Activated CD4-positive, alpha-beta T cell treated with anti-CD3 and anti-CD28 coated beads, Interleukin-2, amount 50 U/mL, for 24 hours (primary cell): ENCODE measurements at places on chromosomes 1 and 21.
A peak's percentile ranks its signal among the peaks of the same experiment; 100 is the strongest.

DNA sequence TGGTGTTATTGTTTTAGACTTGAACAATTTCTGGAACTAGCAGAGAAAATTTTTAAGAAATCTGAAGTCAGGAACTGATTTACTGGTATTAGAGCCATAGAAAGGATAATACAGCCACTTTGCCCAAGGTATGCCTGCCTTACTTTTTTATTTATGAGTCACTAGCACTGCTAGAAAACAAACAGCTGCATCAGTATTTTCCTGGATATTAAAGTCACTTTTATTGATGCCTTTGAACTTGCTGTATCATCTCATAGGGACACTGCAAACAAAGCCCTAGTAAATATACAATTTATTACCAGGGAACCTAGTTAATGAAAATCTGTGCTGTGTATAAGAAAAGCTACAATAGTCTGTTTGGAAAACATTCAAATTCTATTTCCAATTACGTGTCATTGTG, 490.8 kb upstream of the TMPRSS15 start:
- no peak for DNase-seq

DNA sequence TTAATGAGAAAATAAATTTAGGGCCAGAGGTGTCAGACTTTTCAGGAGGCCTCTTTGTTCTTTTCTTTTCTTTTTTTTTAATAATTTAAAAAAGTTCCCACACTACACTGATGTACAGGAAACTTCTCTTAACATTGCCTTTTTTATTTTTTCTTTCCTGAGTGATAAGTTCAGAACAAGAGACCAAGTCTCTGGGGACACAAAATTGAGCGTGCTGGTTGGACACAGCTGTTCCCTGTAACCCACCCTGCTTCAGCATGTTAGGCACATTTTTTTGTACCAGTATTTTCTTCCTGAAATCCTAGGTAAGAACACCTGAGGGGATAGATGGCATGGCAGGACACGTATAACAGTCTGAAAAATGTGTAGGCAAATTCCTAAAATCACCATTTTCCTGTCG, 50.1 kb downstream of the PBX1 start:
- no peak for DNase-seq

- DNase-seq: peak; percentile 67
Measured at GRCh38 chr1:15128520-15129313, 24.8 kb upstream of the TMEM51 start.

DNA sequence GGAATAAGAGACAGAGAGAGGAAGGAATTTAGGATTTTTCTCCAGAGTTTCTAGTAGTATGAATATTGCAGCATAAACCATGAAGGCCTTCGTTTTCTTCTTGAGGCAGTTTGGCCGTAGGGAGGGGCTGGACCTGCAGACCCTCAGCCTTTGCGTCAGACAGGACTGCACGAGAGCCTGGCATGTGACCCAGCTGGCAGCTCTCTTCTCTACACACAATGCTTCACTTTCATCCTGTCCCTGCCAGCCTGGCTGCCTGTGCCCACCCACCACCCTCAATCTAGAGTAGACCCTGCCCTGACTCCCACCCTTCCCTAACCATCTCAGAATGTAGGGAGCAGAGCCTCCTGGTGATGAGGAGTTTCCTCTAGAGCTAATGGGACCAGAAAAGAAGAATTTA, 1.6 kb downstream of the CA14 start:
- DNase-seq: no peak

DNA sequence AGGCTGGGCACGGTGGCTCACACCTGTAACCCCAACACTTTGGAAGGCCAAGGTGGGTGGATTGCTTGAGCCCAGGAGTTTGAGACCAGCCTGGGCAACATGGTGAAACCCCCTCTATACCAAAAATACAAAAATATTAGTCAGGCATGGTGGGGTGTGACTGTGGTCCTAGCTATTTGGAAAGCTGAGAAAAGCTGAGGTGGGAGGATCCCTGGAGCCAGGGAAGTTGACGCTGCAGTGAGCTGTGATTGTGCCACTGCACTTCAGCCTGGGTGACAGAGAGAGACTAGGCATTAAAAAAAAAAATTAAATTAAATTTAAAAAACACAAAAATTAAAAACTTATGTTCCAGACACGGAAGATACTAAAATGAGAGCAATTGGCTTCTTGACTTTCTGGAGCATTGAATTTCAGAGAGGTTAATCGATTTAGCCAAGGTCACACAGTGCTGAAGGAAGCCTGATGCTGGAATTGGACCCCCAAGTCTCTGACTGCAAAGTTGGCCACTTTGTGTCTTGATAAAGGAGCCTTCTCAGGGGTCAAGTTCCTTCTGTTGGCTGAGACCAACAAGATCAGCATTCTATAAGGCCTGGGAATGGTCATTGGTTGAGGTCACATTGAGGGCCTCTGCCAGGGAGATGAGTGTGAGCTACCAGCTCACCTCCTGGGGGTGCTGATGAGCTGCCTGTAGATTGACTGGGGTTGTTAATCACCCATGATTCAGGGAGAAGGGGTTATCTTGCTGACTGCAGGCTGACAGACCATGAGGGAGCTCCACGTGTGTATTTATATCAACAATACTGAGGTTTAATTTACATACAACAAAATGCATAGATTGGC, 54.3 kb downstream of the RPS6KA1 start:
- DNase-seq: no peak

GRCh38 chr1:9300573-9300972, 7.9 kb downstream of the SPSB1 start:
- no peak for DNase-seq

GRCh38 chr1:40314721-40315238, 2.3 kb downstream of the COL9A2 start:
- no peak for DNase-seq

GRCh38 chr1:23178950-23179349, 10.3 kb upstream of the LUZP1 start:
- no peak for DNase-seq

GRCh38 chr1:5769146-5769545, 223.1 kb downstream of the NPHP4 start:
- no peak for DNase-seq

DNA sequence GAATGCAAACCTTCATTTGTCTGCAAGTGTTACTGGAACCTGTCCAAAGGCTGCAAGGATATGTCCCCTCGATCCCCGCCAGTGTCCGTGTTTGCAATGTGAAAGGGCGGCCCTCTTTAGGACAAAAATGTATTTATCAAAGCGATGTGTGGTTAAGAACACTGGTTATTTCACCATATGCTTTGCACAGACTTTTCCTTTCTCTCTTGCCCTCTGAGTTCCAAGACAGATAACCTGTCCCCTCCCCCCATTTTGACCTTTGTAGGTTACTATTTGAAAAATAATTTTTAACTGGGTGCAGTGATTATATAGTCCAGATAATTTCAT, 1.8 kb downstream of the CHRM3 start:
- no peak for DNase-seq

GRCh38 chr1:76083189-76083588, 8.6 kb downstream of the ST6GALNAC3 start:
- DNase-seq: no peak

DNA sequence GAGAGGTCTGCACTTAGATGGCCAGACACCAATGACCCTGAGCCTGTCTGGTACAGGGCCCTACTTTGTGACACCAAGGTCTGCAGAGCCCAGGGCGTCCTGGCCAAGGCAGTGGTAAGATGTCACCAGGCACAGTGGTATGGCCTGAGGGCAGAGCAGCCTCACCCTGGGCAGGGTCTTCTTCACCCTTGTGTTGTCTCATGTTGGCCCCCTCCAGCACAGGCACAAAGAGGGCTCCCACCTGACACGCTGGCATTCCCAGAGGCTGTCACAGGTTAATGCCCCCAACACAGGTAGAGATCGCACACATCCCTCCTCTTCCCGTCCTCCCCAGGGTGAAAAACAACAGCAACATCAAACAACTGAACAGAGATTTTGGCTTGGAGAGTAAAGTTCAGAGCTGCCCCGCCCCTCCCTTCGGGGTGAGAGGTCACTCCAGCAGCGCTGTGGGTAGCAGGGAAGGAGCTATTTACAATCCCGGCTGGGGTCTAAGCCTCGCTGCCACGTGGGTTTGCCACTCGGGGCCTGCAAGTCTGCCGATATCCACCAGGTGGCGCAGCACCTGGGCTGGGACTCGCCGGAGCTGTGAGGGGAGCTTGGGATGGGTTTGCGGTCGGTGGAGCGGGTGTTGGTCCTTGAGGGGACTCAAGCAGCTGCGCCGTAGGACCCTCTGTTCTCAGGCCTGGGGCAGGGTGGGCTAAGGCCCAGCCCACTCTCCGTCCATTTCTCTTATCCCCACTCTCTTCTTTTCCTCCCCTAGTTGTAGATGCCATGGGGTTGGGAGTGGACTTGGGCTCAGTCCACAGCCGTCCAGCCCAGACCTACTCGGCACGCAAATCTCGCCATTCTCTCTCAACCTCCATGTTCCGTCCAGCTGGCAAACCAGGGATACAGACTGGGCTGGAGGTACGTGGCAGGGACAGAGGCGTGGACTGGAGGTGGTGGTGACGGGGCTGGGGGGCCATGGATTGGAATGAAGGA, 12.7 kb downstream of the EFNA3 start:
- DNase-seq: peak; percentile 85

GRCh38 chr1:166675213-166675612, 164.1 kb upstream of the POGK start:
- DNase-seq: no peak

DNA sequence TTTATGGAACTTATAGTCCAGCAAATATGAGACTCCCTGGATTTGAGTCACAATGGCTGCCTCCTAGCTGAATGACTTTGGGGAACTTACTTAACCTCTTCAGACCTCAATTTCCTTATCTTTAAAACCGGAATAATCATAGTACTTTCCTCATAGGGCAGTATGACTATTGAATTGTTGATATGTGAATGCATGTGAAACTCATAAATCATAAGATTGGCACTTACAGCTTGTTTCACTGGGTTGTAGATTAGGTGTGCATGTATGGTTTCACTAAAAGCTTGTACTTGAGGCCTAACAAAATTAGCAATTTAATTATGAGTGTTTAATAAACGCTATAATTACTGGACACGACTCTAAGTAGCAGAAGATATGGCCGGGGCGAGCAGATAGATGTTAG, 72.5 kb downstream of the ST6GALNAC5 start:
- no peak for DNase-seq

DNA sequence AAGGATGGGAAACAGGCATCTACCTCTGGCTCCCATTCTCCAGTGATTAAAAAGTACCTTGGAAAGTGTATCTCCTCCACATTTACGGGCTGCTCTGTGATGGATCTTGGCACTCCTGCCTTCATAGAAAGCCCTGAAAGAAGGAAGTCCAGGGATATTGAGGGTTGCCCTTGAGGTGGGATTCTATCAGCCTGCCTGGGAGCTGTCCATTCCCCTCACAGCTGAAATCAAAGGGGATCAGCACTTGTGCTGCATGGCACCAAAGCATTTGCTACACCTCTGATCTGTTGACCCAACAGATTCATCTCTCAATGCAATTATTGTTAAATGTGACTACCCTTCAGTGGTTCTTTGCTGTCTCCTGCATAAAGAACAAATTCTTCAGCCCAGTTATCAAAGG, 442.0 kb upstream of the RUNX1 start:
- DNase-seq: no peak

- no peak for DNase-seq
Measured at GRCh38 chr21:38669186-38669585, 136.5 kb upstream of the ETS2 start.

- no peak for DNase-seq
Measured at GRCh38 chr1:24095140-24095859, 16.6 kb downstream of the MYOM3 start.

DNA sequence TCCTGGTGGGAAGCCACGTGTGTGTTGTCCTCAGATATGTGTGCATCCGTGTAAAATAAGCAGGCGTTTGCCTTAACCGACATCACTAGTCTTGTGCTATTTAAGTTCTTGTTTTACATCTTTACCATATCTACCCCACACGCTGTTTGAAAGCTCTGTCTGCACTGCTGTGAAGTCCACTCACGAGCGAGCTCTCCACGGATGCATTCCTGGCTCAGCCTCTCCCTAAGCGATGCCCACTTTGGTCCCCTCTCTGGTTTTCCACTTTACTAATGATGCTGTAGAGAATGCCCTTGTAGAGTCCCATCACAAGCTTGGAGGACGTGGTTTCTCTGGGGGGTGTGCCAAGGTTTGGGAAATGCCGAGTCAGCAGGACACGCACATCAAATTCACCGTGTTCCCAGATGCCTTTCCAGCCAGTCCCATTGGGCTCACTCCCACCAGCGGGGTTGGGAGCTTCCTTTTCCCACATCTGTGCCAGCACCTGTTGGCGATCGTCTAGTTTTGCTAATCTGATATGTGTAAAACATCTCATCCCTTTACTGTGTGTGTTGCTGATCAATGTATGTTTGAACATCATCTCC, 43.8 kb downstream of the ACTL8 start:
- DNase-seq: no peak

- DNase-seq: no peak
Measured at GRCh38 chr1:6353955-6354658, 39.5 kb downstream of the ACOT7 start.

GRCh38 chr1:27368869-27369582, 2.3 kb upstream of the MAP3K6 start:
- DNase-seq: no peak

GRCh38 chr1:36539526-36539925, 56.8 kb upstream of the CSF3R start:
- DNase-seq: no peak

DNA sequence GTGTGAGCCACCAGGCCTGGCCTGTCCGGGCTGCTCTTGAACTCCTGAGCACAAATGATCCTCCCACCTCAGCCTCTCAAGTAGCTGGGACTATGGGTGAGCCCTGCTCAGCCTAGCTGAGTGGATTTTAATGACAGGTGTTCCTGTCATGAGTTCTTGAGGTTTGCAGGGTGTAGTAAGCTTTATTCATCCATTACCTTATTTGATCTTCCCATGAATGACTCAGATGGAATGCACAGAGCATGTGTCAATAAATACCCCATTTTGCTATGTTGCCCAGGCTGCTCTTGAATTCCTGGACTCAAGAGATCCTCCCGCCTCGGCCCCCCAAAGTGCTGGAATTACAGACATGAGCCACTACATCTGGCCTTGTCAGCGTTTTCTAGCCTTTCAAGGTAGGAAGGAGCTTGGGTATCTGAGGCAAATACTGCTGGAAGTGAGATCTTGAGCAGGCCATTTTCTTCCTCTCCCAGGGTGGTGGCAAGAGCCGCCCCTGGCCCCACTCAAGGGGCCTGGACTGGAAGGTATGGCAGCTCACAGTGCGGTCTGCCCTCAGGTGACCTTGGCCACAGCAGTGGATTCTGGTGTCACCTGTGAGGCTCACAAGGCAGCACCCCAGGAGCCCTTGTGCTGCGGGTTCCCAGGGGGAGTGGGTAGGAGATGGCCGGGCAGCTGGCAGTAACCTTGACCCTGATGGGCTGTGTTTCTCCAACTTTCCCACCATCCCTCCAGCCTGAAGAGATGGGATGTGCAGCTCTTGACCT, 20.0 kb downstream of the PIK3CD start:
- DNase-seq: no peak

- DNase-seq: no peak
Measured at GRCh38 chr1:7047866-7048265, 262.6 kb downstream of the CAMTA1 start.
